ENCODE measurements at places on chromosomes 5 and 9. TPM values are rescaled to one million over a fixed set of nuclear protein-coding genes. Genes with fewer than 3 reads are reported as not detected.

The GOLM1 gene
- 162 TPM for polyA plus RNA-seq

DNA sequence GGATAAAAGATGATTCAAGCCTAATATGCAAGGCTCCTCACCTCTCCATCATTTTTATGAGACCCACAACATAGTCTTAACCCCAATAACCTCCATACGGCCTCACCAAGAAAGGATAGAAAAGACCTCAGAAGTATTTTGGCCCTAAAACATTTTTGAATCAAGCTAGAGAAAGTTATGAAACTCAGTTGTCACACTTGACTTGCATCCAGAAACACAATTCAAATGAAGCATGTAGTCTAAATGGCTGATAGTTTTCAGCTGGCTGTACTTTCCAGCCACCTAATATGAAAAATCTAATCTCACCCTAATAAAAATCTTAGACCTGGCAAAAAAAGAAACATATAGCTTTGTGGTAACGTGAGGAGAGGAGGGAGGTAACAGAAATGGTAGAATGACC is 116.1 kb downstream of the ARL15 start:
- DNase-seq: no peak

DNA sequence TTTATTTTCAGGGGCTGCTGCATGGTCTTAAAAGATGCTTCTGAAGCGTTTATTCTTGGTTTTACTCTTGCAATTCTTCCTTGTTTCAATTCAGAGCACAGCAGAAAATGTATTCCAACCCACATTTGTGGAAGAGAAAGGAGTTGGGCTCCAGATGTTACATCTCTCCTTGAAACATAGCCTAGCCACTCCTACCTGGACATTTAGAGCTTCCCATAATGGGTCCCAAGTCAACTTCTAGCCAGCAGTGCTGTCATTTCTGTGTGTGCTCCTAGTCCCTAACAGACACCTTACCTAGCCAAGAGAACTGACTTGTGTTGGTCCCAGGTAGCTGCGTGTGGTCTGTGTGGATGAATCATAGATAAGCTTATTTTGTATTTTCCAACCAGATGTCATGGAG is 61.2 kb upstream of the ANKRD55 start:
- no peak for DNase-seq

DNA sequence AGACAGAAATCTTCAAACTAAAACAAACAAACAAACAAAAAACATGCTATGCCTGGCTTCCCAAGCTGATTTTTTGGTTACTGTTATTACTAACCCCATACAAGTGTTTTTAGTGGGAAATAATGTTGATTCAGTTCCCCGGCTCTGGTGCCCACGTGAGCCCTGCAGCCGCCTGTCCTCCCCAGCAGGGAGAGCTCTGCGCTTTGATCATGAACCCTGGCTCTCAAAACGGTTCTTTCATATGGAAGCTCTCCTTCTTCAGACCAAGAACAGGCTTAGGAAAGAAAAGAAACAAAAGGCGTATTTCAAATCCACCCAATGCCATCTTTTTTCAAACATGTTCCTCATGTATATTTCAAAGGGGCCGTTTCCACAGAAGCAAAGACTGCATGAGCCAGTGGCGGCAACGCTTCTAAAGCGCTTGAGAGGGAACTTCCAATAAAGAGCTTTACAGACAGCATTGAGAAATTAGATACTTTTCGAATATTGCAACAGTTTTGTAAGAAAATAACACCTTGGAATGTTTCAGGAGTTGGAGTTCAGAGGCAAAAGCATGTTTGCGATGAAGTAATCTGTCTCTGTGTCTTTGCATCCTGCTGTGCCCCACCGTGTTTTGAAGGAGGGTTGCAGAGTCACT is 74.8 kb downstream of the ICE1 start:
- peak; percentile 31 for DNase-seq

- no peak for DNase-seq
Measured at GRCh38 chr5:17069995-17070511, 134.0 kb upstream of the MYO10 start.

DNA sequence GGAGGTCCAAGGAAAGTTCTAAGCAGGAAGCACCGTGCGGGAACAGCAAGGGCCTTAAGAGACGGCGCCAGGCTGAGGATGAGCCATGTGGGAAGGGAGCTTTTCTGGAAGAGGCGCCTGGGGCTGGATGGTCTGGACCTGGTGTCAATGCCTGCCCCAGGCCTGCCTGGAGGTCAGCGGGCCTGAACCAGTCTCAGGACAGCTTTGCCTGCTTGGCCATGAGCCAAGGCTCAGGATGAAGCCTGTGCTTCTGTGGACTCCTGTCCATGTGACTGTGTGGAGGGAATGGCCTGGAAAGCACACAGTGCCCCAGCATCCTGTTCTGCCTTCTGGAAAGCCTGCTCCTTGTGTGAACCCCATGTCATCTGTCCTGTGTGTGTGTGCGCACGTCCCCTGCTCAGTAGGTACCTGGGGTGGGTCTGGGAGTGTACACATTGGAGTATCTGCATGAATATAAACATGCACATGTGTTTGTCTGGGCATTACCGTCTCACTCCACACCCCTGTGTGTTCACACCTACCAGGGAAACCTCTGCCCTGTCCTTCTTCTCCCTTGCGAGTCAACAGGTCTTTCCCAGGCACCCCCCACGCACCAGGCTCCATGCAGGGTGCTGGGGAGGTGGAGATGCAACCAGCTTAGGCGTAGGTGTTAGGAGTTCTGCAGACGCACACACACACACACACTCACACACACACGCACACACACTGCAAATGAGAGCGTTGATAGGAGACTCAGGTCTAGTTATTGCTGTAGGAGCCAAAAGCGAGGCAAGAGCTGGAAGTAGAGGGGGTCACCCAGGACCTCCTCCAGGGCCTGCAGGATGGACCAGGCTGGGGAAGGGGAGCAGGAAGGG is 24.8 kb downstream of the DAB2IP start:
- DNase-seq: no peak

DNA sequence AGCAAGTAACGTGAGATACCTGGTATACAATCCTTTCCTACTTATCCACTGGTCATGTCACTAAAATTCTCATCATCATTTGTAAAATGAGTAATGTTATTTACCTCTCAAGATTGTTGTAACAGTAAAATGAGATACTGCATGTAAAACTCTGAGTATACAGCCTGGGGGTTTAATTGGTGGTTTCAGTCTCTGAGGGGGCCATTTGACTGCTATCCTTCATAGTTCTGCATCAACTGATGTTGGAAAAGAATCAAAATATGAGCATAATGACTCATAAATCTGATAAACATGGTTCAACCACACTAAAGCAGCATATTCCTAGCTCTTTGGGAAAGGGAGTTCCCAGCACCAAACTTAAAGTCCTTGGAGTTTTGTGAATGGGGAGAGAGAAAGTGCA is 181.0 kb upstream of the GHR start:
- no peak for DNase-seq

GRCh38 chr5:97543166-97543565 is 360.1 kb upstream of the RIOK2 start:
- no peak for DNase-seq

DNA sequence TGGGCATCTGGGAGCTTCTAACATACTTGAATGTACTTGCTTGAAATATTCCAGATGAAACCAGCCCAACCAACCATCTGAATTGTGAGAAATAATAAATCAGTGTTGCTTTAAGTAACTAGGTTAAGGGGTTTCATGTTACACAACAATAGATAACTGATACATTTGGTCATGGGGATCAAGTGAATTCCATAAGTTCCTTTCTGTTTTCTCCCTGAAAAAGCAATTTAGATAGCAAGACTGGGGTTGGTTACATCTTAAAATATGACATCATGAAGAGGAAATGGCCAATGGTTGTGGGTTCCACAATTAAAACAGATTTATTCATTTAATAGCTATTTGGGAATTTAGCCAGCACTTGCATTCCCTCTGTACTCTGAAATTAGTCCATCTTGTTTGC is 559.7 kb downstream of the TLR4 start:
- no peak for DNase-seq

- no peak for DNase-seq
Measured at GRCh38 chr9:127720031-127720864, 4.4 kb downstream of the TTC16 start.

The IL7R gene
- polyA plus RNA-seq: 1.1 TPM

The ACOT12 gene
- 0.94 TPM for polyA plus RNA-seq

The PCDHGA10 gene
- 3.7 TPM for polyA plus RNA-seq

DNA sequence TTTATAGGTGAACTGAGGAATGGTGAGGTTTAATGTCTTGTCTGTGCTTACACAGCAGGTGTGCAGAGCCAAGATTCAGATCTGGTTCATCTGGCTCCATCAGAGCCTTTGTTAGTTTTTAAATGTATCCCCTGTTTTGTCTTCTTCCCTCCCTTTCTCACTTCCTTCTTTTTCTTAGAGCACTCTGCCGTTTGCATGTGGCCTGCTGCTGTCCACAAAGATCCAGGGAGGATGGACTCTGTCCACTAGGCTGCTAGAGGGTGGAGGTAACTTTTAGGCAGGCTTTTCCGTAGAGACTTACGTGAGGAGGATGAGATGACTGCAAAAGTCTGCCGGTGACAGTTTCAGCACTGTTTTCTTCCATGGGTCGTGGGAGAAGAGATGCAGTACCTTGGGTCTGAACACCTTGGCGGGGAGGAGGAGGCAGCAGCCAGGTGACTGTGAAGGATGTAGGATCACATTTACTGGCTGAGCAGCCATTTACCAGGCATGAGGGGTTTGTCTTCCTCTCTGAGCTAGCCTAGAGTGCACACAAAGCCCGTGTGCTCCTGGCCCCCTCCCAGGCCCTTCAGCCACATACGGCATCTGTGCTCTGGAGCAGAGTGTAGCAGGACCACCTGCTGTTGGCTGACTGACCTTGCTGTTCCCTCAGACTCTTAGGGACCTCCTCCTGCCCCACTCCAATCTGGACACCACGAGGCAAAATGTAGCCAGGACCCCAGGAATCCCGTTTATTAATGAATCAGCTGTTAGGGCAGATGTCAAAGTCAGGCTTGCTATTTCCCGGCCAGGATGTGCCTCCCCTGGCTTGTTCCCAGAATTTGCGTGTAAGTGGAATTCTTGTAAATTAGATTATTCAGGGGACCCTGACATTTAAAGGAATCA is 1.8 kb downstream of the NTMT1 start:
- no peak for DNase-seq
